NCI-H1417 treated with DMSO at 0.1 percent for 48 hours (cell line): ENCODE measurements at places on chromosomes 2 and 18.

DNA sequence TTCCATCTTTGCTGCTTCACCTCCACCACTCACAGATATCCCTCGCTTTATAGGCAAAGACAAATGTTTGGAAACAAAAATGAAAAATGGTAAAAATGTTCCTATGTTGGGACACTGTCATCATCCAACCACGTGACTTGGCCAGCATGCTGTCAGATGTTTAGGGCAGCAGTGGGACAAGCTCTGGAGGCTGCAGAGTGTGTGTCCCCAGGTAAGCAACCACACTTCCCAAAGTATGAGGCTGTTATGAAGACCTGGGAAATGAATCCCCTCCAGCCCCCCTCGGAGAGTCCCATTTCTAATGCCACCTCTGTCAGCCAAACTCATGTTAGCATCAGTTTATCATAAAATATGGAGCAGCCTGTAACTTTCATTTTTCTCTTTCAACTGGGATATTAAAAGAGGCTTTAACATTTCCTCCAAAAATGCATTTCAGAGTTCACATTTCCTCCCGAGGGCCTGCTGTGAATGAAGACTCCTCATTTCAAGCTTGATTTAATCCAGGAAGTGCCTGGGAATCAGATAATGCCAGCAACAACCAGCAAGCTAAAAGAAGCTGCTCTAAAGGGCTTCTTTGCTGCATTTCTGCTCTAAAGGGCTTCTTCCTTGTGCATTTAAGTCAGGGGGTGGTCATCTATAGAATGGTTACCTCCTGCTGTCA lies 66.2 kb downstream of the APOB start:
- no peak for DNase-seq

DNA sequence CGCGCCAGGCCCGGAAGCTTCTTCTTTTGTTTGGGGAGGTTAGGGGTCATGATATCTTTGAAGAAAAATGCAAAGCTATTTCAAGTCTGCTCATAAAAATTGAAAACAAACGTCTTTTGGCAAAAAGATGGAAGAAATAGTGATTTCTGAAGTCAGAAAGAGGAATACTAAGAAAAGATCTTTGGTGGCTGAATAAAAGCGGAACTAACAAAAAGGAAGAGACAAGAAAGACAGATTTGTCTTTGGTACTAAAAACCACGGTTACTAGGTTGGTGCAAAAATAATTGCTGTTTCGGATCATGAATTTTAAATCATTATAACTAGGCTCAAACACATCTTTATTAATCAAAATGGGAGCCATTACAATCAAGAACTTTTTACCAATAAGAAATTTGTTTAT lies 164.6 kb upstream of the TRIB2 start:
- no peak for DNase-seq

DNA sequence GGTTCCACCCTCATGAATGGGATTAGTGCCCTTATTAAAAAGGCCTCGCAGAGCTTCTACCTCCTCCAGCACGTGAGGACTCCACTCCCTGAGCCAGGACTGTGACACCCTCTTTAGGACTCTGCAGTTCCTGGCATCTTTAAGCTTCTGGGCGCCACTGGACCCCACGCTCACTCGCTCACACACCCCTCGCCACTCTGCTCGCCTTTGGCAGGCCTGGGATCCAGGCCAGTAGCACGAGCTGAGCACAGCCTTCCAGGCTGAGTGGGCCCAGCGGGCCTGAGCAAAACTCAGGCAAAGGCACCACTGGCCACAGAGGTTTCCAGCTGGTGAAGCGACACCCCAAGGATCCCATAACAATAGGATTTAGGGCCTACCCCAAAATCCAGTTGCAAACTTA lies 107.9 kb upstream of the GPC1 start:
- DNase-seq, result no peak

DNA sequence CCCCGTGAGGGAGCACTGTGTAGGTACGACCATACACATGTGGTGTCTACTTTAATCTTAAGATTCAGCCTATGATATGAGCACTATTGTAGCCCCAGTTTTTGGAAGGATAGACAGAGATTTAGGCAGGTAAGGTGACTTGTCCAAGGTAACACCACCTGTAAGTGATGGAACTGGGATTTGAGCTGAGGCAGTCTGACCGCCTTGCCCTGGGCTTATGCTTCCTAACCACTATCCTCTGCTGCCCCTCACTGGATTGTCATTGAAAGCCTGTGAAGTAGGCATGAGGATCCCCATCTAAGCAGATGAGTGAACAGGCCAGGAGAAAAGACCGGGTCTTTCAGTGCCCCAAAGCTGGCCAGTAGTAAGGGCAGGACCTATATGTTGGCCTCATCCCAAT lies 343.8 kb downstream of the CYRIA start:
- DNase-seq, result no peak

DNA sequence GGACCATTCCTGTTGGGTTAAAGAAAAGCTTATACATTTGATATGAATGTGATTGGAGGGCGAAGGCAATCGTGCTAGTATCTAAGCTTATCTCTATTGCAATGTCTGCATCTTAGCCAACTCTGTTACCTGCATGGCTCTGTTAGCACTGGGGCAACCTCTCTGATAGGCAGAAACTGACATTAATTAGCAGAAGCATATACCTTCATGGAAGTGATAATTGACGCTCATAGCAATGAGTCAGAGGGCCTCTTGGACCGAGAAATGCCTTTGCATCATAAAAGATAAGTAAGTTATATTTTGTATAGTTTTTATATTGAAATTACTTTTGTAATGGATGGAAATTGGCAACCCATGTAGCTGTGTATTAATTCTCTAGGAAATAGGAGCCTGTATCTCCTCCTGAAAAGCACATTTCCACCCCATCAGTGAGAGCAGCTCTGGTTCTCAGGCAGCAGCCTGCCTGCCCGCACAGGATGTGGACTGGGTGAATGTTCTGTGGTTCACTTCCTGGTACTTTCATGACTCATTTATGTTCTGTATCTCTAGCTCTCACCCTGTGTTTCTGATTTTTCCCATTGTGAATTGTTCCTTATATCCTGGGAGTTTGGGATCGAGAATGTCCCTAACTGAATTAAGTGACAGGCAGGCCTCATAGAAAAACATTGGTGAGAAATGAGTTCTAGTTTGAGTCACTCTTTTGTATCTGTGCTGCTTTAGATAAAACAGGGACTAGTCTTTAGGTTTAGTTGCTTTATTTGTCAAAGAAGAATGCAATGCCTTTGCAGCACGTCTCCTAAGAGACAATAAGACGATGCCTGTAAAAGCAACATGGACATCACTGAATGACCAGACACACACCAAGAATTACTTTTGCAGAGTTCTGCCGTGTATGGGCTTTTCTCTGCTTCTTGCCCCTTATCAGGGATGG lies 344.9 kb downstream of the DCDC2C start:
- DNase-seq, result no peak

GRCh38 chr2:41879235-41879916 lies 168.4 kb upstream of the PKDCC start:
- DNase-seq, result peak; percentile 85

- no peak for DNase-seq
Measured at GRCh38 chr2:172642301-172643020, 86.6 kb downstream of the PDK1 start.

DNA sequence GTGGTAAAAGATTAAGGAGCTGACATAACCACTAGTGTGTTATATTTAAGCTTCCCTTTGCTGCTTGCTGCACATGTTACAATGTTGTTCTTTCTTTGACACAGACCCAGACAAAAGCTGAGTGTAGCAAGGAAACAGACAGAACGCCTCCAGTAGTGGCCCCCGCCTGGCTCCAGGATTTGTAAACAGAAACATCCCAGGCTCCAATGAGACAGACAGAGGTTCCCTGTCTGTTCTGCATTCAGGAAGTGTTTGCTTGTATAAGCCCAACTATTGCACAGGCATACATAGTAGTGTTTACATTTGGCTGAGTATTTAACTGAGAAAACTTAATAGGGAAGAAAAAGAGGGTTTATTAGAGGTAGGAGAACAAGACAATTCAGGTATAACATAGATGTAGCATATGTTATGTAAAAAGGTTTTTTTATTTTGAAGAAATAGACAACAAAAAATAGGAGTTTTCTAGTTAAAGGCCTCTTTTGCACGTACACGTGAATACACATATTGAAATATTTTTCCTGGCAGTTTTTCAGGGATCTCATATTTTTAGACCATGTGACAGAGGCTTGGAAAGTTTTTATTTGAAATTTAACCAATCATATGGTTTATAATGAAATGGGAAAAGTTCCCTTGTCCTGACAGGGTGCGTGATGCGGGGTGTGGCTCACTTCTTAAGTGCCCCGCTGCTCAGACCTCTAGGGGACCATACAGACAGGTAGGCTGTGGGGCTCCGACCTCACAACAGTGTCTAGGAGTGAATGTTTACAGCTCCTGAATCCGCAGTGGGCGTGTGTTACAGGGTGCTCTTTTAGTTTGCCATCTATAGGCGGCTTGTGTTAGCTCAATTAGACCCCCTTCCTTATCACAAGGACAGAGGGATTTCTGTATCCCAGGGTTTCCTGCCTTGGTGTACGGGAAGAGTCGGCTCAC lies 118.4 kb downstream of the BMPR2 start:
- peak; percentile 22 for DNase-seq

DNA sequence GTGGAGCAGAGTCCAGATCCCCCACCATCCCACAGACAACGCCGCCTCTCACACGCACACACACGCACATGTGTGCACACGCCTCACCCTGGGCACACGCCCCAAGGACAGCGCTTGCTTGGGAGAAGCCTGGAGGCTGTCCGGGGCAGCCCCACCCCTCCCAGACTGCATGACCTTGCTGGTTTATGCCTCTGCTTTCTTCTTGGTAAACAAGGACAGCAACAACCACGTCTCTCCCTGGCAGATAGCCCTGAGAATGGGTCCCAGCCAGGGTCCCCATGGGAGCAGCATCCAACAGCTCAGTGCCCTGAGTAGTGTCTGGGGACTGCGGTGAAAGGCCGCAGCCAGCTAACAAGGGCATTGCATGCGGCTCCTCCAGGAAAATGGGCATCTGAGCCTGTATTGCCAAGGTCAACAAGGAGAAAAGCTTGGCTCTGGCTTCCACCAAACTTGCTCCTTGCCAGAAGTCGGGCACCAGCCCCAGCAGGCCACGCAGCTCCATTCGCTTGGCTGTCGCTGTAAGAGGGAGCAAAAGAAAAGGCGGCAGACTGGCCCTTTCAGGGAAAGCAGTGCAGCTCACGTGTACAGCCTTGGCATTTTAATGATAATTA lies 234.6 kb downstream of the EIPR1 start:
- DNase-seq, result no peak

GRCh38 chr18:21928925-21929324 lies 188.3 kb downstream of the MIB1 start:
- DNase-seq, result no peak

DNA sequence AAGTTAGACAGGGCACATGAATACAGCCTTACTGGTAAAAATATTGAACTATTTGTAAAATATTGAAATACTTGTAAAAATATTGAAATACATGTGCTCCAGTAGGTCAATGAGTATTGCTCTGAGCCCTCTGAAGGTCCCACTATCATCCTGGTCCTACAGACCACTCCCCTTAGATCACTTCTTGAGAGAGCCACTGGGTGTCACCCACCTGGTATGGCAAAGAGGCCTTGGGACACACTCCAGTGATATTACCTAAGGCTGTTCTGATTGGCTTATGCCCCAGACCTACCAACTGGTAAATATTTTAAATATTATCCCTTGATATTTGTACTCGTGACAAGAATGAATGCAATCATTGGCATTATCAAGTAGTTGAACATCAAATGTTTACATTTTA lies 5.0 kb downstream of the THSD7B start:
- no peak for DNase-seq

DNA sequence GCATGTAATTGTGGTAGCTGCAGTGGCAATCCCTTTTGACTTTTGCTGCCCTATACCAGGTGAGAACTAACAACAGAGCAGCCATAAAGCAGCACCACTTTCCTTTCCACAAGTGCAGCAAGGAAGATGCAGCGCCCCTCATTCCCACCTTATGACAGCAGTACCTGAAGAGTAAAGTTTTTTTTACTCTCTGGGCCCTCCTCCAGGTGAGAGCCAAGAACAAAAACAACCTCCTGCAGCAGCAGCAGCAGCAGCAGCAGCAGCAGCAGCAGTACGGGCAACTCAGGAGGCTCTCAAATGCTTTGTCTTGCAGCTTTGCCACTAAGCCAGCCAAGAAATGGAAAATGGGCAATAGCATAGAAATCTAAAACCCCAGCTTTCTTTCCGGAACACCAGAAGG lies 397.5 kb downstream of the FIGN start:
- DNase-seq, result no peak

GRCh38 chr2:158889135-158889853 lies 79.1 kb upstream of the TANC1 start:
- DNase-seq, result no peak

DNA sequence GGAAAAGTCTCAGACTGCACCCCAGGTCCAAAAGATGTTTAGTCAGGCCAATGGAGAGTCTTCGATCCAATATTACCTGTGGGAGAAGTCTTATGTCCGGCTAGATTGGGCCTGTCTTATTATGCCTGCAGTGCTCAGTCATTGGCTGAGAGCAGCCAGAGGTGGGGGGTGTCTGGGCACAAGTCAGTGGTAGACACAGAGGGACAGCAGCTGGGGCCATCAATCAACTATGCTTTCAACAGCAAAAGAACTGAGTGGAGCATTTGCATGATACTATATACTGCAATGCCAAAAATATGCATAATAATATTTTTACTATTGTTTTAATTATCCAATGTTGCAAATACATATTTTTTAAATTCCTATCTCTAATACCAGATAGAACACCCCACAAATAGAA lies 298.6 kb upstream of the CDH20 start:
- no peak for DNase-seq

- DNase-seq, result no peak
Measured at GRCh38 chr2:98205889-98206288, 118.9 kb downstream of the VWA3B start.

GRCh38 chr2:107785756-107786155 lies 40.9 kb upstream of the RGPD4 start:
- no peak for DNase-seq

- DNase-seq, result no peak
Measured at GRCh38 chr2:217223222-217223930, 363.5 kb upstream of the TNP1 start.

DNA sequence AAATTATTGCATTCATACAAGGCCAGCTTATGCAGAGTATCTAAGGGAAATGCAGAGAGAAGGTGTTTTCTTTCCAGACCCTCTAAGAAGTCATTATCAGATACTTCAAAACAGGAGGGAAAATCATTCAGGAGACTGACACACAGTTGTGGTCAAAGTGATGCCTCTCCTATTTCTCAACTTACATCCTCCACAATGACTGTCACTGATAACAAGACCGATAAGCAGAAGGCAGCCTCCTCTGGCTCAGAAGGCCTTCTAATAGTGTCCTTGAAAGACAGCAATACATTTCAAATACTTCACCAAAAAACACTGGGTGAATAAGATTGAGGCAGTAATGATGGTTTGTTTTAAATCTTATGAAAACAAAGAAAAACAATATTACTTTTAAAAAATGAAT lies 199.7 kb downstream of the PIEZO2 start:
- no peak for DNase-seq

GRCh38 chr2:28658369-28658768 lies 93.3 kb upstream of the PPP1CB start:
- no peak for DNase-seq

DNA sequence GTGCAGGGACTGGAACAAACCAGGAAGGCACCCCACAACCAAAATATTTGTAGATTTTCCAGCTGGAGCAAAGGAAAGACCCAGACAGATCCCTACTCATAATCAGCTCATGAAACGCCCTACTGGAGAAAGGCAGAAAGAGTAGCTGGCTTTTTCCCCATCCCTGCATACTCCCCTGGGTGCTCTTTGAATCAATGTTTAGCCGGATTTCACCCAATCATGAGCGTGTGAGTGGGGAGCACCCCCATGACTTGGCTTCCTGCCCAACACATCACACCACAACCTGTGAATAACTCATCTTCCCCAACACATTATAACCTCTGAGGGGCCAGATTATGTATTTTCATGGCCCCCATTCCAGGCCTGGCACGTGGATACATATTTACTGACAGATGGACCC lies 35.1 kb upstream of the SLC14A1 start:
- no peak for DNase-seq
